ENCODE measurements at places on chromosomes 16 and 17.

- no peak for DNase-seq
Observed at GRCh38 chr16:25264597-25264996, 7.0 kb upstream of the ZKSCAN2 start.

- no peak for DNase-seq
Observed at GRCh38 chr17:9239793-9240658, 218.7 kb downstream of the NTN1 start.

GRCh38 chr17:70552230-70552981 is 383.1 kb downstream of the KCNJ2 start:
- DNase-seq: peak; percentile 36

GRCh38 chr16:578870-579405 is 9.2 kb downstream of the PIGQ start:
- DNase-seq: no peak

- DNase-seq: no peak
Observed at GRCh38 chr17:40097087-40097486, 3.3 kb downstream of the NR1D1 start.

DNA sequence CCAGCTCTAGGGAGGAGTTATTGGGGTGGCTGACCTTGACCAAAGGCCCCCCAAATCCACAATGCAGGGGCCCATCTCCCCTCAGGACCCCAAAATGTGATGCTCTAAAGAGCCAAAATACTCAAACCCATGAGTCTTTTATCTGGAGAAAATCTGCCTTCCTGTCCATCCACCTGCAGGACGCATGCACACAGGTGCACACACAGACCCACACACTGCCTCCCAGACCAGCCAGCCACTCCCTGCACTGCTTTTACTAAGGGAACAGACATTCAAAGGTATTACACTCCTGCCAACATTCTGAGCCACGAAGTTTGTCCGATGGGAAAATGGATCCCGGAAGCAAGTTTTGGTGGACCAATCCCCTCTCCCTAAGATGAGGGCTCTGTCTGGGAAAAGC is 76.1 kb upstream of the CDH5 start:
- no peak for DNase-seq
